ENCODE measurements at places on chromosomes 2 and 18. TPM values are rescaled to one million over a fixed set of nuclear protein-coding genes. Genes with fewer than 3 reads are reported as not detected.

- DNase-seq = no peak
Measured at GRCh38 chr2:9213477-9214051, 7.0 kb downstream of the ASAP2 start.

- no peak for DNase-seq
Measured at GRCh38 chr2:33001823-33002222, 55.1 kb downstream of the LTBP1 start.

GALNT13 gene
- 0.31 TPM for total RNA-seq

VIL1 gene
- not detected for total RNA-seq

DNA sequence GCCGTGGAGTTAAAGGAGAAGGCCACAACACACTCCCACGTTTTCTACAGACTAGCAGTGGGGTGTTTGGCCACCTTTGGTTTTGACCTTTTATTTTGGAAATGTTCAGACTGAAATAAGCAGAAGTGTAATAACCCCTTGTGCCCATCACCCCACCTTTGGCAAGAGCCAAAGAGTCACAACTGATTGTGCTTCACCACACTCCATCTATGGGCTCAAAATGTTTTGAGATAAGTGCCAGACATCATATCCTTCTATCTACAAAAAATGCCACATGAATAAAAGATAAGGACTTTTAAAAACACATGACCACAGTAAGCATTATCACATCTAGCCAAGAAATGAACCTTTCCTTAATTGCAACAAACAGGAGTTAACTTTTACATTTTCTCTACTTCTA is 9.9 kb upstream of the GPR35 start:
- DNase-seq = no peak

DNA sequence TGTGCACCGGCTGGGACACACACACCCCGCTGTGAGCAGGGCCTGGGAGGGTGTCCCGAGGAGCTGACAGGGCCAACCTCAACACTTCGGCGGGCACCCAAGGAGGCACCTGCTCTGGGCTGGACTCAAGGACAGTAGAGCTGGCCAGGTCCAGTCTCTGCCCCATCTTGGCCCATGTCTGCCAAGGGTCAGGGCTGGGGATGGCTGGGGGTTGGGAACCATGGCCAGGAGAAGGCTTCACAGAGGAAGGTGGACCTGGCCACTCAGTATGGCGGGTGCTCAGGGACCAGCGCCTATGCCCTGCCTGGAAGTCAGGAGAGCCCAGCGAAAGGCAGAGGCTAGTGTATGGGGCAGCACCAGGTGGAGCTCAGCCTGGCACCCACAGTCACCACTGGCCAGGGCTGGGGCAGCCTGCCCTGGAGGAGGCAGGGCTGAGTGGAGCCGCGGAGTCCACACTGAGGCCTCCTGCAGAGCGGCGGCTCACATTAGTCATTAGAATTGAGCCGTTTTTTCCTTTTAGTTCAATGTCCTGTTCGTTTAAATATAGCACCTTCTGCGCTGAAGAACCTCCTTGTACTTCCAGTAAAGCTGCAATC is 4.2 kb downstream of the ERFE start:
- DNase-seq = peak; percentile 1

- DNase-seq = no peak
Measured at GRCh38 chr2:61109291-61109690, 43.6 kb downstream of the SANBR start.

DNA sequence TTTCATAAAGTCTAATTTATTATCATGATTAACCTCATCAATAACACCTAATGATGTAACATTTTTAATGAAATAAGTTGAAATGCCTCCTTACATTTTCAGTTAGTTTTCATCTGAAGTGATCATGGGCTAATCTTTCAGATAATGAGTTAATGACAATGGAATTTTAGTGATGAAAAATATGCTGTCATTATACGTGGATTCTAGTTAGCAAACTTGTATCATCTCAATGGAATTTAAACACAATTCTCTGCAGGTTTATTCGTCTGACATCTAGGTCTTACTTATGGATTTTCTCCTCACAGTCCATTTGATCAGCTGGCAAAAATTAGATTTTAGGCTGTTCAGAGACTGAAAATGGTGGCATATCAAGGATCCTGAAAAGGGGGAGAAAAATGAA is 885.0 kb downstream of the SLC4A3 start:
- no peak for DNase-seq

GCKR gene
- total RNA-seq = not detected

HOXD13 gene
- total RNA-seq = 0.31 TPM

- no peak for DNase-seq
Measured at GRCh38 chr18:62531078-62531477, 8.3 kb downstream of the ZCCHC2 start.

Data from muscle of leg (tissue), 16 donors.